Aorta (tissue), 5 donors: ENCODE measurements at places on chromosomes 13 and 19.
A peak's percentile ranks its signal among the peaks of the same experiment; 100 is the strongest.

DNA sequence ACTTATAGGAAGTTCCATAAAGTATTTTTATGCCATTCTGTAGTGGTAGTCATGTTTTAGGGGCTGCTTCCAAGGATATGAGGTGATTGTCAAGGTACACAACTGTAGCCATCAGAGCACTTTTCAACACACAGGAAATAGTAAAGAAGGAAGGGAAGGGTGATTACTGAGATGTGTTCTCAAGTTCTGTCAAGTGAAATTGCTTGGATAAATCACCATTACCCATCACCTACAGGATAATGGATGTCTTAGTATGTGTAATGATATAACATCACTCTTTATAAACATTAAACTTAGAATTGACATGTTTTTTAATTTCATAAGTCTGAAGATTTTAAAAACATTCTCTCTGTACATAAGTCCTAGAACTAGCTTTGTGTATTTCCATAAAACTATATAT is 487.9 kb downstream of the DCT start:
- DNase-seq = no peak

GRCh38 chr13:110396476-110396875 is 89.4 kb downstream of the COL4A2 start:
- DNase-seq = no peak

GRCh38 chr13:113533161-113533840 is 42.8 kb upstream of the DCUN1D2 start:
- no peak for DNase-seq

- no peak for DNase-seq
These were observed 27.0 kb upstream of the MIER2 start for GRCh38 chr19:371501-372168.

GRCh38 chr13:46387064-46387851 is at the start of gene RUBCNL:
Gene RUBCNL (minus strand): TSS chr13:46387252. CDS start chr13:46372475, 14,777 bp downstream.
- DNase-seq = peak; percentile 79

GRCh38 chr13:87590518-87590917 is 80.7 kb upstream of the SLITRK5 start:
- no peak for DNase-seq

DNA sequence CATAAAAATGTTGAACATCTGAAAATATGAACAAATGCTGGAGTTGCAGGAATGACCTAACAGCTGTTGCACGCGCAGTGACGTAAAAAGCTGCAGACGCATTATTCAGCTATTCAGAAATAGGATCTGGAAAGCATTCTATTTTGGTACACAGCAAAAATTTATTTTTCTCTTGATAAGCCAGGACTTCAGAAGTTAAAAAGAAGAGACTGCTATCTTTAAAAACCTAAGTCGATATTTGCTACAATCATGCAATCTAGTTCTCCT is 36.9 kb upstream of the STARD13 start:
- DNase-seq = peak; percentile 84

DNA sequence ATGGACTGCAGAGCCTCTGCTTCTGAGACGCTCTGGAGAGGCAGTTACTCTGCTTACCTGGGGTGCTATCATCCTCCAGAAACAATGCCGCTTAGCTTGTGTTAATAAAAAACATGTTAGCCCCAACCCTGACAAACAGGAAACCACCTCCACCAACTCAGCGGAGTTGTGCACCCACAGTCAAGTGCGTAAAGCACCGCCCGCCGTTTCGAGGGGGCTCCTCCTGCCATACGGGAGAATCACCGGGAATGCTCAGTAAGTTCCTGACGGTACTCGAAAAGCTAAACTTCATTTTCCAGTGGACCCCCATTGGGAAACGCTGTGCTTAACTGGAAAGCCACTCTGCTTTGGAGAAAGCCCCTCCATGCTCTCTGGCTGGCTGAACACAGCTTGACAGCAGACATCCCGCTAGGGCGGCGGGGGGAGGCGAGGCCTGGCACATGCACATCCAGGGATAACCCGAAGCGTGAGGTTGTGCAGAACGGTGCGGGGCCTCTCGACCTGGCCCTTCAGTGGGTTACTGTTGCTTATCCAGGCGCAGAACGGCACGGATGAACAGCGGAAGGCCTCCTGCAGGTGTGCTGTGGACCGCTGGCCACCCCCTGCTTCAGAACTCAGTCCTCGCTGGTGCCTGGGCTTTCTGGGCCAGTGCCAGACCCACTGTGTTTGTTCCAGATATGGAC is 17.1 kb downstream of the GAS6 start:
- DNase-seq = peak; percentile 68

DNA sequence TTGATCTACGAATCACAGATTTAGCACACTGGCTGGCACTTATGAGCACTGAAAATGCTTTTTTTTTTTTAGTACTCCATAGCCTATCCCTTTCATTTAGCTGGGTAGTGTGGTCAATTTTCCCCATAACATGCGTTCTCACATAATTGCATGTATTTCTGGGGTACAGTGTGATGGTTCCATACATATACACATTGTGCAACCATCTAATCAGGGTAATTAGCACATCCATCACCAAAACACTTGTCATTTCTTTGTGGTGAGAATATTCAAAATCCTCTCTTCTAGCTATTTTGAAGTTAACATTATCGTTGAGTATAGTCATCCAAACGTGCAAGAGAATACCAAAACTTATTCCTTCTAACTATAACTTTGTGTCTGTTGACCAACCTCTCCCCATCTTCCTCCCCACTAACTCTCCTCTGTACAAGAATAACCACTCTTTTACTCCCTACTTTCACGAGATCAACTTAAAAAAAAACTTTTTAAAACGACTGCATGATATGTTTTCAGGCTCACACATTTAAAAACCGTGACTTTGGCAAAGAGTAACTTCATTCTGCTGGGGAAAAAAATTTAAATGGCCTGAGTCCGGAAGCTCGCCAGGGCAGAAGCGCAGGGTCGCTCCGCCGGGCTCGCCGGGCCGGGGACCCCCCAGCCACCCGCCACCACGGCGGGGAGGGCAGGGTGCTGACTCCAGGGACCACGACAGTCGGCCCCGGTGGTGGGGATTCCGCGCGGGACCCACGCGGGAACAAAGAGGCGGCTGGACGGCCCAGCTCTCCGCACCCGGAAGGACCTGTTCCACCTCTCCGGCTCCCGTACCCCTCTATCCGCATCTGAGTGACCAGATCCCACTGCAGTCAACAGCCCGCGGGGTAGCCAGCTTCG is 868 bp upstream of the UBAC2 start:
- no peak for DNase-seq

GRCh38 chr13:112980434-112980833 is 11.4 kb downstream of the MCF2L start:
- DNase-seq = no peak

GRCh38 chr13:31442571-31442970 is 242.8 kb downstream of the B3GLCT start:
- no peak for DNase-seq
